ENCODE measurements at places on chromosomes 1 and 21. TPM values are rescaled to one million over a fixed set of nuclear protein-coding genes. Genes with fewer than 3 reads are reported as not detected.

The FAM78B gene
- 1.5 TPM for polyA plus RNA-seq

The GPX7 gene
- polyA plus RNA-seq: 69.1 TPM

The MSH4 gene
- polyA plus RNA-seq: 0.60 TPM

The SLC26A9 gene
- 0.20 TPM for polyA plus RNA-seq

The CRYBG2 gene
- 0.65 TPM for polyA plus RNA-seq

The TPTE gene
- not detected for polyA plus RNA-seq

The KCNA3 gene
- polyA plus RNA-seq: 0.12 TPM

The HDGF gene
- polyA plus RNA-seq: 248 TPM

The IL23R gene
- 0.10 TPM for polyA plus RNA-seq

The ADAMTS5 gene
- 23.3 TPM for polyA plus RNA-seq

The TMPRSS15 gene
- 0.50 TPM for polyA plus RNA-seq

The FLVCR1 gene
- polyA plus RNA-seq: 40.2 TPM

The SELENBP1 gene
- 50.4 TPM for polyA plus RNA-seq

The NCF2 gene
- 2.9 TPM for polyA plus RNA-seq
